Hindlimb muscle (tissue), 1 donor: ENCODE measurements at places on chromosomes 13 and 19.

- DNase-seq = no peak
Measured at GRCh38 chr19:4733755-4734345, 10.2 kb upstream of the DPP9 start.

DNA sequence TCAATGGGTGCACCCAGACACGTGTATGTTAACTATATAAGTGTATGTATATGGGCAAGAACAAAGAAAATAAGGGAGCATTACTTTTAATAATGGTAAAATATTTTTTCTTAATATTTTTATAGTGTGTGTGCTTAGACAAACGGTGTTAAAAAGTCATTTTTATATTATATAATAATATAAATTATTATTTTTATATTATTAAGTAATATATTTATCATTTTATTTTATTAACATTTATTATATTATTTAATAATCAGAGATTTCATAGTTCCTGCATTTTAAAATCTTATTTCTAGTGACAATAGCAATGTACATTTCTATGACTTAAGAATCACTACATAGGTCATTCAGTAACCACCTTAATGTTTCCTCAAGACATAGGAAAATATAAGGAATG, 184.4 kb downstream of the SLITRK5 start:
- DNase-seq = no peak

GRCh38 chr13:36086117-36086516, 45.1 kb downstream of the DCLK1 start:
- DNase-seq = no peak

GRCh38 chr19:18879579-18880373, 16.2 kb downstream of the CERS1 start:
- DNase-seq = no peak

DNA sequence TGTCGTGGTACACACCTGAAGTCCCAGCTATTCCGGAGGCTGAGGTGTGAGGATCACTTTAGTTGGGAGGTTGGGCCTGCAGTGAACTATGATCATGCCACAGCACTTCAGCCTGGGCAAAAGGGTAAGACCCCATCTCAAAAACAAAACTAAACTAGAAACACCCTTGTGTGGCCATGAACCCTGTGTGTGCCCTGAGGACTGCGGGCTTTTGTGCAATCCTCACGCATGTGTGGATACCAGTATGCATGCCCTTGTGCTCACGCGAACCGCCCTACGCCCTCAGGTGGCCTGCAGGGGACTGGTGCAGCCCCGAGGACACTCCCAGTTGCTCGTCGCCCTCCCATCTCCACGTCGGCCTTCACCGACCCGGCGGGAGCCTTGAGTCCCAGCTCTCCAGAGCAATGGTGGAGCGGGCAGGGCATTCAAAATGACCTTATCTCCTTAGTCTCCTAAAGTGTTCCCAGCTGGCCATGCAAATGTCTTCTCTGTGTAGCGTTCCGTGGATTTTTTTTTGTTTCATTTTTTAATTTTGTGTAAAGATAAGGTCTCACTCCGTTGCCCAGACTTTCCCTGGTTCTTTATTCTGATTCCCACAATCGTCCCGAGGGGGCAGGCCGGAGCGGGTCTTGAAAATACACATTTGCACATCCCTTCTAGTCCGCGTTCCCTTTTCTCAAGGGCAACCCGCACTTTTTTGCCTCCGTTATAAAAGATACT, 868 bp upstream of the EGLN2 start:
- DNase-seq = no peak

DNA sequence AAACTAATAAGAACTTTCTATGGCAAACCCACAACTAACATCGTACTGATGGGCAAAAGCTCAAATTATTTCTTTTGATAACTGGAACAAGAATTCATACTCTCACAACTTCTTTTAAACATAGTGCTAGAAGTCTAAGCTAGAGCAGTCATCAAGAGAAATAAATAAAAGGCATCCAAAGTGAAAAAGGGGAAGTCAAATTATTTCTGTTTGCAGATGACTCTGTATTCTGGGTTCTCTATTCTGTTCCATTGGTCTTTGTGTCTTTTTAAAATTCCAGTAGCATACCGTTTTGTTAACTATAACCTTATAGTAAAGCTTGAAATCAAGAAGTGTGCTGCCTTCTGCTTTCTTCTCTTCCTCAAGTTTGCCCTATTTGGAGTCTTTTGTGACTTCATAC, 1215.9 kb downstream of the UQCRFS1 start:
- DNase-seq = no peak

DNA sequence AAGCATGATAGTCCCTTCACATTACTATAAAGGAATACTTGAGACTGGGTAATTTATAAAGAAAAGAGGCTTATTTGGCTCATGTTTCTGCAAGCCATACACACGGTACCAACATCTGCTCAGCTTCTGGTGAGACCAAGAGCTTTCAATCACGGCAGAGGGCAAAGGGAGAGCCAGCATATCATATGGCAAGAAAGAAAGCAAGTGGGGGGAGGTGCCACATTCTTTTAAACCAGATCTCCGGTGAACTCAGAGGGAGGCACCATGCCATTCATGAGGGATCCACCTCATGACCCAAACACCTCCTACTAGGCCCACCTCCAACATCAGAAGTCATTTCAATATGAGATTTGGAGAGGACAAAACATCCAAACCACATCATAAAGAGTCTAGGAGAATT, 20.3 kb downstream of the XPO4 start:
- DNase-seq = no peak

GRCh38 chr19:6354098-6354674, 7.1 kb upstream of the CLPP start:
- no peak for DNase-seq

GRCh38 chr19:44792281-44792680, 14.6 kb downstream of the CBLC start:
- DNase-seq = no peak

DNA sequence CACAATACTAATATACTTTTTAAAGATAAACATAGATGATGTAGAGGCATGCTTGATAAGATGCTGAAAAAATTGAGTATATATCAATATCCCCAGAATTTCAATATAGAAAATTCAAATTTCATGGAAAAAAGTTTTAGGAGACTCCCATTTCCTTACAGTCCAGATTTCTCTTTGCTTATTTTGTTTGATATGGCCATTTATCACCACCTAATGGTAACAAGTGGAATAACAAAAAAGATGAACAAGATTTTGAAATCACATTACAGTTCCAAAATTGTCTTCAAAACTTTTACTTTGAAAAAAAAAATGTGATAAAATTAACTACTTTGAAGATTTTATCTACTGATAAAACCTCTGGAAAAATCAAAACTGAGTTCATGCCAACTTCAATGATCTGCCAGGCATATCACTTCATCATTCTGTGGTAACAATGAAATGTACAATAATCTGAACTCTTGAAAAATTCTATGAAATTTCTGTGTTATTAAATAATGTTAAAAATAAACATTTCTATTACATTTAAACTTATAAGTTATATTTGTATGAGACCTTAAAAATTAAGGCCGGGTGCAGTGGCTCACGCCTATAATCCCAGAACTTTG, 17.5 kb downstream of the MIPEP start:
- no peak for DNase-seq

DNA sequence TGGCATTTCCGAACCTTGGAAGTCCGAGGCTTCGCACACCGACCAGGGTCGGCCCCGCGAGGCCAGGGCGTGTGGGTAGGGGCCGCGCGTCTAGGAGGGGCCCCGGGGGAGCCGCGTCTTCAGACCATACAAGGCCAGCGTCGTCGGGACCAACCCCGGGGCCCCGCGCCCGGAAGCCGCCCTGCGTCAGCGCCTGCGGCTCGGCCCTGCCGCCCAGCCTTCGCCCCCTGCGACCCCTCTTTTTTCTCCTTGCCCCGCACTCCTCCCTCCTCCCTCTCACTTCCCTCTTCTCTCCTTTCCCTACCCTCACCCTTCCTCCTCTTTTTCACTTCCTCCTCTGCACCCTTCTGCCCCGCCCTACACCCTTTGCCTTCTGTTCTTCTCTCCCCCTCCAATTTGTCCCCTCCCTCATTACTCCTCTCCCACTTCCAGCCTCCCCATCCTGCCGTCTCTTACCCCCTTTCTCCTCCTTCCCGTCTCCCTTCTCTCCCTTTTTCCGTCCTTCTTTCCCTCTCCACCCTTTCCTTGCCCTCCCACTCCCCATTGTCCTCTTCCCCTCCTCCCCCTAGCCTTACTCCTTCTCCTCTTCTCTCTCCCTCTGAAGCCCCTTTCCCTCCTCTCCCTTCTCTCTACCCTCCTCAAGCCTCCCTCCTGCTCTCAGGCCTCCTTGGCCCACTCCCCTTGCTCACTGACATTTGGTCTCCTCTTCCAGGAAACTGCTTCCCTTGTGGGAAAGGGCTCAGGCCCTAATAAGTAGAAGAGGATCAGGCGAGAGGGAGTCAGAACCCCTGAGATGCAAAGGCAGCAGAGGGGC, 2.2 kb upstream of the PLEKHG2 start:
- DNase-seq = peak; percentile 78

GRCh38 chr13:39835253-39835652, 179.8 kb downstream of the COG6 start:
- DNase-seq = no peak

DNA sequence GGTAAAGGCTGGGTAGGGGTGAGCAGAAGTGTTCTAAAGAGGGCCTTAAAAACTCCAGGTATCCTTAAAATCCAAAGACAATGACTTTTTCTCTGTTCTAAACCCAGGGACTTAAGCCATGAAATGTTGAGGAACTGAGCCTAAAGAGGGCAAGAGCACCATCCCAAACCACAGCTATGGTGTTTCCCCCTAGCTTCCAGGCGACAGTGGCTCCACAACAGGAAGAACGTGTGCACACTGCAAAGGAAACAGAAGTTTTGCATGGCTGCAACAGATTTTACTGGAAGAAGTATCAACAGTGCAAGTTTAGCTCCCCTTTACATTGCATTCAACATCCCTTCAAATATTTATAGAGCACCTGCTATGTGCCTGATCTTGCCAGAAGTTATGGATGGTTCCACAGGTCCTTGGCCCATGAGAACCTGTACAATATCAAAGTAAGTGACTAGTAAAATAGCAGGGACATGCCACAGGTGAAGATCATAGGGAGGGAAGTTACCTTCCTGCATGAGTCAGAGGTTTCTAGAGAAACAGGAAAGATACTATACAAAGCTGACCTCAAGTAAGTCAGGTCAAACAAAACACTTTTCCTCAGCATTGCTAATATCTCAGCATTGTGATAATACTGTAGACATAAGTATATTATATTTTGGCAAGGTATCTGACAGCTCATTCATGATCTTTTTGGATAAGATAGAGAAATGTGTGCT, 8.4 kb upstream of the KCTD12 start:
- no peak for DNase-seq

DNA sequence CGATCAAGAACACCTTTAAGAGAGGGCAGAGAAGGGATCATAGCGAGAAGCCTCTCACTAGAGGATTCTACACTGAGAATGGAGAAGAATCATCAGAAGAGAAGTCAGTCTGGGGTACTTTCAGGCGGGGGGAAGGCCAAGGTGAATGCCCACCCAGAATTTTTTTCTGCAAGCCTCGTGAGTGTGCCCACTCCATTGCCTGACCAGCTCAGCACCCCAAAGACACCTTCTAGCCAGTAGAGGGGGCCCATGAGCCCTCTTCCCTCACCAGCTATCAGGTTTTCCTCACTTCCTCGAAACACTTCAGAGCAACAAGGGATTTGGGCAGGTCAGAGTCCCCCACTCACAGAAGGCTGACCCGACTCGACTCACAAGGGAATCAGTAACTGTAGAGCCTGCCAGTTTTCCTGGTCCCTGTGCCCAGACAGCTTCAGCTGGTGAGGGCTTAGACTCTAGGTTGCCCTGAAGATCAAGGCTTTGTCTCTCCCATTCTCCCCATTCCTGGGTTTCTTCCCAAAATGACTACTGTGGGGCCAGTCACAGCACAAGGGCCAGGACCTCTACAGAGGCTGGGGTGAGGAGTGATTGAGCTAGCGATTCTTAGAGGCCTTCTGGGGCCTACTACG, 18.4 kb downstream of the NLRP13 start:
- DNase-seq = no peak

- no peak for DNase-seq
Measured at GRCh38 chr13:66751691-66752090, 478.4 kb downstream of the PCDH9 start.

GRCh38 chr19:53908935-53909415, at the start of gene CACNG7:
TSS of gene CACNG7 (plus strand) at chr19:53909278. CDS start at chr19:53912832, 3,554 bp downstream.
- DNase-seq = no peak

DNA sequence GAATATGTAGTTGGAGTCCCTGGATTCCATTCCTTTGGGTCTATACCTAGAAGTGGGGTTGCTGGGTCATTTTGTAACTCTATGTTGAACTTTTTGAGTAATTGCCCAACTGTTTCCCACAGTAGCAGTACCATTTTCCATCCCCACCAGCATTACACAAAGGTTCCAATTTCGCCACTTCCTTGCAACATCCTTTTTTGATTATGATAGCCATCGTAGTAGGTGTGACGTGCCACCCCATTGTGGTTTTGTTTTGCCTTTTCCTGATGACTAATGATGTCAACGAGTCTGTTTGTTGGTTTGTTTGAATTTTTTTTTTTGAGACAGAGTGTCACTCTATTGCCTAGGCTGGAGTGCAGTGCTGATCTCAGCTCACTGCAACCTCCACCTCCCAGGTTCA, 3.3 kb upstream of the PEX11G start:
- no peak for DNase-seq

DNA sequence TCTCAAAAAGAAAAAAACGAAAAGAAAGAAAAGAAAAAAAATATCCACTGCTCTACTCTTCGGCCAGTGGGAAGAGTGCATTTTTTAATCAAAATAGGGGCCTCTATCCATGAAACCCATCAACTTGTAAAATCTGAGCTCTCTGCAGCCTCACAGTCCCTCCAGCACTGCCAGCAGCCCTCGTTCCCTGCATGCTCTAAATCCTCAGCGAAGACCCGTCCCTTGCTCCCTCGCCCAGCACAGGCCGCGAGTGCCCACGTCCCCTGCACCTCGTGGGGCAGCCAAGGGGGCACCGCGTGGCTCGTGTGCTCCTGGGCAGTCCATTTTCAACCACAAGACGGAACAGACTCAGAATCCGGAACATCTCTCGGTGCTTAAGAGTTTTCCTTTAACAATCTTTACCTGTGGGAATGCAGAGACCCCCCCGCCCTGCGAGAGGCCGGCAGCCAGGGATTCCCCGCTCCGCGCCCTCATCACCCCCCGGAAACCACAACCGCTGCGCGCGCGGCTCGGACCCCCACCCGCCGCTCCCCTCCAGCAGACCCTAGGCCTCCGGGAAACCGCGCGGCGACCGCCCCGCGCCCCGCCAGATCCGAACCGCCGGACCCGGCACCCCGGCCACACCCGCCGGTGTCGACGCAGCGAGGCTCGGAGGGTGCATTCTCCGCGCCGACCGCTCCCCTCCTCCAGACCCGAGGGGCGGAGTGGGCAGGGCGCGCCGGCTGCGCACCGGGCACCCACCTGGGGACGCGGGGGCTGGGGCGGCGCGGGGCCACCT, 638 bp downstream of the ANKRD27 start:
- DNase-seq = no peak

GRCh38 chr13:92303428-92303827, 905.0 kb downstream of the GPC5 start:
- no peak for DNase-seq

- DNase-seq = no peak
Measured at GRCh38 chr13:33556828-33557227, 261.1 kb upstream of the RFC3 start.

GRCh38 chr13:43564952-43565351, 221.8 kb downstream of the ENOX1 start:
- no peak for DNase-seq

- no peak for DNase-seq
Measured at GRCh38 chr19:13012690-13013608, 17.7 kb downstream of the NFIX start.
